Activated naive CD8-positive, alpha-beta T cell treated with anti-CD3 and anti-CD28 coated beads, Interleukin-2, amount 10 ng/mL, durations not matched to agents 7 days and 5 days (primary cell): ENCODE measurements at places on chromosomes 3 and 15. TPM values are rescaled to one million over a fixed set of nuclear protein-coding genes. Genes with fewer than 3 reads are reported as not detected.

The FBXW12 gene
- not detected for total RNA-seq

The KNG1 gene
- not detected for total RNA-seq

The GPR87 gene
- total RNA-seq: not detected

The RTP4 gene
- 16.9 TPM for total RNA-seq

The ZNF639 gene
- total RNA-seq: 38.9 TPM

The LRTM1 gene
- total RNA-seq: not detected

The IL5RA gene
- total RNA-seq: 0.64 TPM

The TMOD3 gene
- total RNA-seq: 70.3 TPM

The PSTPIP1 gene
- 241 TPM for total RNA-seq

The MEIS2 gene
- total RNA-seq: not detected

The FETUB gene
- total RNA-seq: not detected

The CLDN1 gene
- total RNA-seq: not detected

The HHLA2 gene
- 4.0 TPM for total RNA-seq

The OXTR gene
- 0.45 TPM for total RNA-seq

The ESYT3 gene
- 0.26 TPM for total RNA-seq

The GREM1 gene
- total RNA-seq: not detected

The POTEB gene
- total RNA-seq: not detected

The CAMKV gene
- not detected for total RNA-seq

The GOLGA6L10 gene
- total RNA-seq: 4.2 TPM

The RARB gene
- not detected for total RNA-seq

The CDHR4 gene
- not detected for total RNA-seq

The VIPR1 gene
- total RNA-seq: 22.3 TPM

The LDHAL6B gene
- not detected for total RNA-seq

The IFT57 gene
- 22.0 TPM for total RNA-seq

The SLC35G2 gene
- total RNA-seq: 0.19 TPM

The CD80 gene
- total RNA-seq: 15.2 TPM

The CRABP1 gene
- not detected for total RNA-seq

The FGD5 gene
- 0.17 TPM for total RNA-seq

The GOLGA8M gene
- 11.3 TPM for total RNA-seq
